ENCODE measurements at places on chromosomes 11 and 22.

DNA sequence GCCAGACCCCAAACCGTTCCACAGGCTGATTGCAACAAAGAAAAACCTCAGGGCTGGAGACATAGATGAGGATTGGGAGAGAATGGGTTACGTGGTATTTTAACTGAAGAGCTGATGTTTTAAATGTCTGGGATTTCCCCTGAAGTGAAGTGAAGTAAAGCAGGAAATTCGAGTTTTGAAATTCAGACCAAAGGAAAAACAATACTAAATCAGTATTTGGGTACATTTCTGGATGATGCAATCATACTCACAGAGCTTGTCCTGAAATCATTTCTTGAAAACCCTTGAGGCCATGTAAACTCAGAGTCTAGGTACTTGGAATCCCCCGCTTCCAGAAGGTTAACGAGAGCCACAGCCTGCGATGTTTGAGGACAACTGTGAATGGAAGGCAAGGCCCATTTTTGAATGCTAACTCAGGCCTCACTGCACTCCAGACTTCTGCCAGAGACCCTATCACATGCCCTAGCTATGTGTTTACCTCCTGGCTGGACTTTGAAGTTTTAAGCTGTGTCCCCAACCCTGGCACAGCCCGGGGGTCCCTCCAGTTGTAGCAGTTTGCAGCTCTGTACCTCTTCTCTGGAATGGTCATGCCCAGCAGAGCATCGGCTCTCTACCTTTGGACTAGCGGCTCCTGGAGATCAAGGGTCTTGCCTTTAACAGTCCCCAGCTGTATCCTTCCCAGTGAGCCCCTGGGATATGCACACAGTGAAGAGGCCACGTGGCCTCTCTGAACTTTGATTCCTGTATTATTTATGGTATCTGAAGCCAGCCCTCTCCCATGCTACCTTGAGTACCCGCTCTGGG, 5.4 kb upstream of the FTH1 start:
- DNase-seq = no peak

DNA sequence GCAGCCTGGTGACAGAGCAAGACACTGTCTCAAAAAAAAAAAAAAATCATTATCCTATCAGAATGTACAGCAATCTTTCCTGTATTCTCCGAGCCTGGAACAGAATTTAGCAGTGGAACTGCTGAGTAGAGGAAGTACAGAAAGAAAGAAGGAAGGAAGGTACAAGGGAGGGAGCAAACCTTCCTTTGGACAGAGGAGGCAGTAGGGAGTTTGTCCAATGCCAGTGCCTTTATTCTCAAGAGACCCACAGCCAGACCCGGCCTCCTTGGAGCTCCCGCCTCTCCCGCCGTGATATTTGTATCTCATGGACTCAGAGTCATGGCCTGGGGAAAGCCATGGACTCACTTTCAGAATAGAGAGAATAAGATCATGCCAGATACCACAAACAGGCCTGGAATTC, 37.7 kb upstream of the LRRC55 start:
- DNase-seq = no peak

DNA sequence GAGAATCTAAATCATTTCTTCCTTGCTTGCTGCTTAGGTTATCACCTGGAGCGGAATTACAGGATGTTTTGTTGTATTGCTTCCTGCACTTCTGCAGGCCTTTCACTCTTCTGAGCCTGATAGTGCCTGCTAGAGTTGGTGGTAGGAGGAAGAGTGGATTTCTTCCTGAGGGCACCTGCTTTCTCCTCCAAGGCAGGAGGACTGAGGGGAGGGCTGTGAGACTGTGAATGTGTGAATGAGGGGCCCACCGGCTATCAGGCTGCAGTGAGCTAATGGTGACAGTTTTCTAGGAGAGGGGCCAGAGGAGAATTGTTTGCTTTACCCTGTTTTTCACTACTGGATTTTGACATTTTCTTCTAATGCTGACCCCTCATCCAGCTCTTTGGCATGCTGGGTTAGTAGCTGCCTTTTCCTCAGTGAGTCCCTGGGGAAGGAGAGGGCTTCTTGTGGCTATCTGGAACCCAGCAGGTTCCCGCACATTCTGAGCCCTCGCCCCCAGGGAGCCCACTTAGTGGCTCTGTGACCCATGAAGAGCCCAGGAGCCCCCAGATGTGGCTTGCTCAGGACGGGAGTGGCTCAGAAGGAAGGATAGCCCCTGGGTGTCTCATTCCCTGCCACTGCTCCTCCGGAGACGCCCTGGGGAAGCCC, 39.1 kb downstream of the DIXDC1 start:
- DNase-seq = no peak

GRCh38 chr11:2586793-2587131, 113.0 kb downstream of the KCNQ1OT1 start:
- DNase-seq = no peak

DNA sequence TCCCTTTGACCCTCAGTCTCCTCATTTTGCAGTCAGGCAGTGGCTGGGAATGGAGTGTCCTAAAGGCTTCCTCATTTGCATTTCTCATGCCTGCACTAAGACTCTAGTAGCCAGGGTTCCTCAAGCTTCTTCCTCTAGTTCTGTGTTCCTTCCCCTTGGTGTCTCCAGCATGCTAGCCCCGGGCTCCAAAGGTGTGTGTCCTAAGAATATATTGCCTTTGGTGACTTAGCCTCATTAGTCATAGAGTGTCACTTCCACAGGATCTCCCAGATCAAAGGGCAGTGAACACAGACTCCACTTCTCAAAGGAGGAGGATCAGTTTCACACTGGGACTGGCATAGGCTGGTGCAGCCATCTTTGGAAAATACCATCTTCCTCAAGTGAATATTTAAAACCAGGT, 21.4 kb upstream of the ACER3 start:
- no peak for DNase-seq

DNA sequence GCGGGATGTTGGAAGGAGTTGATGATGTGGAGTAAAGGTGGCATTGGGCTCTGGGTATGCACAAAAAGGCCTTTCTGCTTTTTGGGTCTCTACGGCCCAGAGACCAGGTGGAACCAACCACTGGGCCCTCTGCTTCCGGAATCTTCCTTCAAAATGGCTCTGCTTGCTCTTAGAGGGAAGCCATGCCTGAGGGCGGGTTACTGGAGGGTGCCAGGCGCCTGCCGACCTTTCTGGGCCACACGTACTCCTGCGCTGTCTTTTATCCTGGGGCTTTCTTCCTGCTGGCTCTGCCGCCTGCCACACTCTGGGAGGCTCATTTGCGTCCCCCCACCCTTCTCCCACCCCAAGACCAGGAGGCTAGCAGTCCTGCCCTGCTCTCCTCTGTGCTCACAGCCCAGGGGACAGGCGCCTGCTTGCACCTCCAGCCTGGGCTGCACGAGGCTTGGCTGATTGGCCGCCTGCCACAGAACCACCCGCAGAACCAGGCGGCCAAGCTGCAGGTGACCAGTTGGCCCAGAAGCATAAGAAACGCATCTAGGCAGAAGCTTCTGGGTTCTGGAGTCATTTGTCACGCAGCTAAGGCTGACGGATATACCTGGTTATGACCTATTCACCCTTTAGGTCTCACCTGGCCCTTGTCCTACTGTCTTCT, 536.9 kb downstream of the TBC1D22A start:
- no peak for DNase-seq

DNA sequence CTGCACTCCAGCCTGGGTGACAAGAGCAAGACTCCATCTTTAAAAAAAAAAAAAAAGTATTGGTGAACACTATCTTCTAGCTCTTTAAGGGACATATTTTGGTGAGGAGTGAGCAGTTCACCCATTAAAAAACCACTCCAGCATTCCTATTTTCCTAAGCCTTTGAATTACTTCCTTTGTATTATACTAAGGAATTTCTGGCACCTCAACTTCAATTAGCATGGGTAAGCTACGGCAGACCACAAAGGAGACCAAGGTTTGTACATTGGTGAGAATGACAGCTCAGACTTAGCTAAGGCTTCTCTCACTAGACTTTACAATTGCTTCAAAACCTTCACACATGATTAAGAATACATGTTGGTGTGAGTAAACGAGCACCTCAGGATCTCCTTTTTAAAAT, 57.0 kb upstream of the BIRC3 start:
- DNase-seq = no peak

DNA sequence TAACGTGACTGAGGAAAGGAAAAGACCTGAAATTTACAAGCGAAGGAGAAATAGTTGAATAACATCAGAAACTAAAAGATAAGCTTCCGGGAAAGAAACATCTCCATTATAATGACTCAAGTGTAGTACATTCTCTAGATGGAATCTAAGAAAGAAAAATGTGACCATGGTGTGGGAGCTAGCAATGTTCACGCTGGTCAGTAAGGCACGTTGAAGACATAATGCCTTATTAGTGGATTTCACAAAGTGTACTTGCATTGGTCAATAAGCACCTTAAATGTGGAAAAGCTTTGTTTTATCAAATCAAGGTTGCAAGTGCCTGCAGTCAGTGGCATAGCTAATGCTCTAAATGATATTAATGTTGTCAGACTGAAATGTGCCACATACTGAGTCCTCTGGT, 2.8 kb upstream of the LARGE1 start:
- no peak for DNase-seq

DNA sequence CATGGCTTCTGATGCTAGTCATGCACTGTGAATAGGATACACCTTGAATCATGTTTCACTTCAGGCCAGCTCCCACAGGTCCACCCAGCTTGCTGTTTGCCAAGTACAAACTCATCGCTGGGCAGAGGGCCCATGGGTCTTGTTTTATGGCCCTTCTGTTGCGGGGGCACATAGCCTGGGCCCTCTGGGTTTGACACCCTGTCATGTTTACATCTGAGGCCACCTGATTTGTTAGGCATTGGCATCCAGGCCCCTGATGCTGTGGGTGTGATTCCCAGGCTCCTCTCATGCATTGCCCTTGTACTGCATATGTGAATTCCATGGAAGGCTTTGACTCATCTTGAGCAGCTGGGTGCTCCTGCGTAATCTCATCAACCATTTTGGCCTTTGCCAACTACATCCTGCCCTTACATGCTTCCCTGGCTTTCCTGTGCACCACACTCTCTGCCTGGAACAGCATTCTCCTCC, 32.6 kb downstream of the PPFIBP2 start:
- DNase-seq = no peak

DNA sequence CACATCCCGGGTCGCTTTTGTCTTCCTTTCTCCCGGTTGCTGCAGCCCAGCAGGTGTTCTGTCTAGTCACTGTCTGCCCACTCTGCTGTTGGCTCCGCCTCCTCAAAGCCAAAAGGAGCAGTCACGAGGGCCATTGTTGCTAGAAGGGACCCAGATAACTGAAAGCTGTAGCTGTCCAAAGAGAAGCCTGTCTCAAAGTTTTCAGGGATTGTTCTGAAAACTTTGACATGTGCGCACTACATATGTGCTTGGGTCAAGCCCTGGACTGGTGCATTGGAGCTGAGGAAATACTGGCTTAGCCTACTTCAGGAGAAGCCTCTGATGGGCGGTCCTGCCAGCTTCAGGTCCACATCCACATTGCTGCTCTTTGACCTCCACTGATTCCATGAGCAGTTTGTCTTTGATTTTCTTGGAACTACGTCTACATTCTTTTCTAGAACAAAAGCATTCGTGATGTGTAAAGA, 8.8 kb upstream of the OR2AT4 start:
- no peak for DNase-seq

DNA sequence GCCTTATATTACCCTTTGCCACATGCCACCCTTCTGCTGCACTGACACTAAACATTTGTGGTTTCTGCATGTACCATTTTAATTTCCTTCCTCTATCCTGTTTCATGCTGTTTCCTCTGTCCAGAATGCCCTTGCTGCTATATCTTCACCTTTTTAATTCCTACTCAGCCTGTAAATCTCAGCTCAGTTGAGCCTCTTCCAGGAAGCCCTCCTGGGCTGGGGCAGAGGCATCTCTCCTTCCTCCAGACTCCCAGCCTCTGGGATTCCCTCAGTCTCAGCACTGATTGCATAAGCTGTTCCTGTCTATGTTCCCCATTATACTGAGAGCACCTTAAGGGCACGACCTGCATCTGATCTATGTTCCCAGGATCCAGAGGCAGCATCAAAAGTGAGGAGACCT, 98.7 kb downstream of the RNF169 start:
- no peak for DNase-seq

- peak; percentile 63 for DNase-seq
Measured at GRCh38 chr22:19970479-19971275, 29.1 kb upstream of the TXNRD2 start.

GRCh38 chr11:837189-837989, 4.6 kb downstream of the CD151 start:
- DNase-seq = no peak

- no peak for DNase-seq
Measured at GRCh38 chr11:15830741-15831428, 525.5 kb downstream of the SOX6 start.

GRCh38 chr22:40975366-40975765, 24.2 kb downstream of the RBX1 start:
- no peak for DNase-seq

DNA sequence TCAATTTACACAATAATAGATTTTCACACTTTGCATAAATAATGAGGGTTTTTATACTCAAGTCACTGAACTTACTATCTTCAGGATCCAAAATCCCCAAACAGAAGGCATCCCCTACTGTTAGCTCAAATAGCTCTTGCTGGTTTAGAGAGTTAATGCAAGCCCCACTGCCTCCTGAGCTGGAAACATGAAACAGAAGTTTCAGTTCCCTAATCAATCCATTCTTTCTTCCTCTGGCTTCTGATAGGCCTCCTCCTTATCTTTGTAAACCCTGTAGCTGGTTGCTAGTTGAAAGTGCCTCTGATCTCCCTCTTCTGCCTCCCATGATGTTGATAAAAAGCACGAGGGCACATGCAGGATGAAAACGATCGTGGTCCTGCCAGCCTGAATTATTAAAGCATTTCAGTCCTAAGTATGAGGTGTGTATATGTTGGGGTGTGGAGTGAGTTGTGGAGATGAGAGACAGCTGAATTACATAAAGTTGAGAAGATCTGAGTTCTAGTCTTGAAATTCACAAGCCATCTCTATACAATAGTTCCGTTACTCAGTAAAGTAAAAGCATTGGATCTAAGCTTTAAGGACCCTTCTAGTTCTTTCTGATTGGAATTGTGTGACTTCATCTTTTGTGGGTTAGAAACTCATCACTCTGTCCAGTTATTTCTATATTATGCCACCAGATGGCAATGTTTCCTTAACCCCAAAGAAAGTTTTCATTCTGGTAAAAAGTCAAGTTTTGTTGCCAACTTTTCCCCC, 35.0 kb upstream of the EHF start:
- DNase-seq = no peak

DNA sequence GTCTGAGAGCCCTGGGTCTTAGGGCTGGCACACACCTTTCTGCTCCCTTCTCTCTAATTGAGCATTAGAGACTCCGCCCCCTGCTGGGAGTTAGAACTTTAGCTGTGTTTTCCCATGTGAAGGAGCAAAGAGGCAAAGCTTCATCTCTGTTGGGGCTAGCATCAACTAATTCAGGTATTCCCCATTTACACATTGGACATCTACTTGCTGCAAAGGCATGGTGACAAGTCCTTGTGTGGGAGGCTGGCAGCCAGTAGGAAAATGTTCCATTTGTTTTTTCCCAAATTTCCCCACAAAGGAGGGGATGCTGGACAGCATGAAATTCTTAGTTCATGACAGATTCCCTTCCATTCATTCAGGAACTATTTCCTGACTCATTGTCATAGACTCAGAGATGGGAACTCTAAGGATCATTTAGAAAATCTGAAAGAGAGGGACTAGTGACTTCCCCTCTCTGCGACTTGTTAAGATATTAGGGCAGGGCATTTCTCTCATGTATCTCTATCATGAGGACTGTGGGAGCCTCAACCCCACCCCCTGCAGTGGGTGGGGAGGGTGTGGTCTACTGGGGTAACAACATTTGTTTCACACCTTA, 3.6 kb downstream of the CD44 start:
- peak; percentile 54 for DNase-seq

All from CD4-positive, alpha-beta T cell treated with Interleukin-6 at 100 ng/mL for 8 hours (primary cell).